Right ventricle myocardium inferior (tissue), 1 donor: ENCODE measurements at places on chromosomes 2 and 18. TPM values are rescaled to one million over a fixed set of nuclear protein-coding genes. Genes with fewer than 3 reads are reported as not detected.

- DNase-seq, result no peak
These were observed 639.7 kb downstream of the STK39 start for GRCh38 chr2:167607731-167608130.

Gene CIB4
- total RNA-seq, result not detected

Gene CCDC148
- total RNA-seq, result 0.78 TPM

GRCh38 chr2:239765911-239766310, 259.2 kb downstream of the NDUFA10 start:
- DNase-seq, result no peak

Gene DES
- 13,356 TPM for total RNA-seq
